D341Med (cell line): ENCODE measurements at places on chromosomes 7 and 10.

- peak; percentile 67 for DNase-seq
Measured at GRCh38 chr10:84613336-84614021, 285.1 kb downstream of the CCSER2 start.

DNA sequence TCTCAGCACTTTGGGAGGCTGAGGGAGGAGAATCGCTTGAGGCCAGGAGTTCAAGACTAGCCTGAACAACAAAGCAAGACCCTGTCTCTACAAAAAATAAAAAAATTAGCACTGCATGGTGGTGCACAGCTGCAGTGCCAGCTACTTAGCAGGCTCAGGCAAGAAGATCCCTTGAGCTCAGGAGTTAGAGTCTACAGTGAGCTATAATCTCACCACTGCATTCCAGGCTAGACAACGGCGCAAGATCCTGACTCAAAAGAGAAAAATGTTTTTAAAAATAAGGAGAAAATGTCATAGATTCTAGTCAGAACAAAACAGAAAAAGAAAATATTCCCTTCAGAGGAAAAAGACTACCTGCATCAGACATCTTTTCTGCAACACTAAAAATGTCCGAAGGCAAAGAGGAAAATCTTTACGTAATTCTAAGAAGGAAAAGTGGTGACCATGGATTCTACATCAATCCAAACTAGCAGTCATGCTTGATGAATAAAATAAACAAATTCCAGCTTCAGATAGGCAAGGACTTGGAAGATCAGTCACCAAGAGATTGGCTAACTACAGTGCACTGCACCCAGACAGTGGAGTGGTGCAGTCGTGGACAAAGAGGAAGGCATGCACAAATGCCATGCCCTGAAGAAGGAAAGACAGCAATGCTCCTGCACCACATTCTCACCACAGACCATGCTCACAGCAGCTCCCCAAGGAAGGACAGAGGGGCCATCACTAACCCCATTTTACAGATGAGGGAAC lies 54.3 kb downstream of the ERCC6 start:
- no peak for DNase-seq

DNA sequence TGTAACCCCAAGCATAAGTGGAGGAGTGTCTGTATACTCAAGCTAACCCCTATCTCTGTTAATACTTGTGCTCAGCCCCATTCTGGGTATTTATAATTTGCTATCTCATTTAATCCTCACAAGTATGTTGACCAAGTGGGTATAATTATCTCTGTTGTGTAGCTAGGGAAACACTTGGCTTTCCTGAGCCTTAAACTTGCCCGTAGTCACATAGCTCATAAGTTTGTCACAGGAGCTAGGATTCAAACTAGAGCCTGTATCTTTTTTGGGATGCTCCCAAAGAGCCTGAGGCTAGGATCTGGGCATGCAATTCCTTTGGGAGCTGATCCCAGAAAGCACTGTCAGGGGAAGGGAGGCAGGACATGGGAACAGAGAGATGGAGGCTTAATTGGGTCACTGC lies 377.4 kb downstream of the GALNT17 start:
- DNase-seq: no peak

- DNase-seq: no peak
Measured at GRCh38 chr7:158809596-158809995, 19.7 kb downstream of the ESYT2 start.

GRCh38 chr7:68524126-68524525 lies 1074.1 kb upstream of the AUTS2 start:
- no peak for DNase-seq

- no peak for DNase-seq
Measured at GRCh38 chr7:18393465-18394118, 102.0 kb upstream of the HDAC9 start.

DNA sequence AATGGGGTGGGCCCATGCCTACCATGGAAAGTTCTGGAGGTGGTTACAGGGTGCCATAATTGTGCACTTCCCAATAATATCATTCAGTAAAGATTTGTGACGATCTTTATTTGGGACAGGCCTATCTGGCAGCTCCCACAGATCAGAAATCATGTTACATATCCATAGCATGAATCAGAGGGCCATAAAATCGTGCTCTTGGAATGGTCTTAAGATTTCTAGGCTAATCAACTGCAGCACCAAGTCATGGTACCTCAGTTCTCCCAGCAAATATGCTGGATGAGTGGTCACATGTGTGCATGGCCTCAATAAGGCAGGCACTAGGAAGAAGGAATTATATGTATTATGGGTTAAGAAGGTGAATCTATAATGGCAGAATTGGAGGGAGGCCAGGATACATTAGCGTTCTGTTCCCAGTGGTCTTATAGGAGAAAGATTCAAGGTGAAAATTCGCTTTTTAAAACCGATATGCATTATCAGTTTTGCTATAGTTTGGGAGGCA lies 134.7 kb downstream of the NRP1 start:
- DNase-seq: no peak

DNA sequence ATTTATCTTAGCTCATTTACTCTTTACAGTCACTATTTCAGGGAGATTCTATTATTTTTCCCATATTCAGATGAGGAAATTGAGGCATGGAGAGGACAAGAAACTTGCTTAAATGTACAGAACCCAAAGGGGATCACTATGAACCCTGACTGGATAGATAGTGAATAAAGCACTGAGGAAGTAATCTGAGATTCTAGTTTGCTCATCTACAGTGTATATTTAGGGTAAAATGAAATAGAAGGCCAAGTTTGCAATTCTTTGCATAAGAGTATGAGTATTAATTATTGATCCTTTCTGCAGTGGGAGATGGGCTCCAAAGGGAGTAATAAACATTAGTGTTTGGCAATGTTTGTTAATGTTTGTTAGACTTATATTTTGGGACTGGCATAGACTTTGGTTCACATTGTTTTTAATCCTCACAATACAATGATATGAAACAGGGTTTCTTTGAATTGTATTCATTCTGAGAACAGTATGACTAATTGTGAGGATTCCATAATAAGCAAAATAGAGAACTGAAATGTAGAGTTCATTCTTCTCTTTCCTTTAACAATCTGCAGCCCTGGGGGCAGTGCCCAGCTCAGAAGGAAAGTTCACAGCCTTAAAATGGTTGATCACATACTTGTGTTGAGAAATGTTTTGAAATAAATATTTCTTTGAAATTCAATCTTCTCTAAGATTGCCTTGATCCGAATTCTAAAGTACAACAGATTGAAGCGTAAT lies 131.0 kb upstream of the ZNF804B start:
- no peak for DNase-seq

DNA sequence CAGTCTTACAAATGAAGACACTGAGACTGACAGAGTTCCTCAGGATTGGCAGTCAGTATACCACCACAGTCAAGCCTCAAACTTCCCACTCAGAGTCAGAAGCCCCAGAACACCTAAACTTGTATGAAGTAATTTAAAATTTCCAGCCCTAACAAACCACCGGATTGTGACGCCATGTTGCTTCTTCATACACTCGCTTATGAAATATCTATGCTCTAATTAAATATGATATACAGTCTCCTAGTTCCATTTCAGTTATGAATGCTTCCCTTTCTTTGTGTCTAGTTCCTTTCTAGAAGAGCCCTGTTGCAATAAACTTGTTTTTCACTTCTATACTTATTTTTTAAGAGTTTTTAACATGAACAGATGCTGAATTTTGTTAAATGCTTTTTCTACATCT lies 172.0 kb upstream of the NOBOX start:
- no peak for DNase-seq

DNA sequence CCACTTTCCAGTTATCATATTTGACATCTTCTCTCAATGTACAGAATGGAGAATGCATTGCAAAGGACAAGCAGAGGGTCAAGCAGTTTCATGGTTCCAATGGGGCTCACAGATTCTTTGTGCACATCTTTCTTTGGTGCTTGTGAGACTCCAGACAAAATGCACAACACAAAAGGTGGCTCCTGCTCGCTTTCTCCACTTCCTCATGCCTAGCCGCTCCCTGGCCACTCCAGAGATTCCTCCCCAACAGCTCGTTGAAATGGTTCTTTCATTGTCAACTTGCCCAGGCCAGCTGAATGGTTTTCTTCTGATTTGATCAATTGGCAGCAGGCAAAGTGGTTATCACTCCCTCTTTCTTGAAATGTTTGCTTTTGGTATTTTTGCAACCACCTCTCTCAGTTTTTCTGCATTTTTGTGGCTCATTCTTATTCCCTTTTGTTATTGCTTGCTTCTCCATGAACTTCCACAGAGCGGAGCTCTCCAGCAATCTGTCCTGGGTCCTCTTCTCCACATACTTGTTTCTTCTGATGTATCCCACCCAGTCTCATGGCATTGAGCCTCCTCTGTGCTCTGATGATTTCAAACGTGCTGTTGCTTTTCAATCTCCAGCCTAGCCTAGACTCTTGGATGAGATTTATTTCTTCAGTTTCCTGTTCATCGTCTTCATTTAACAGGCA lies 507.8 kb upstream of the MKI67 start:
- no peak for DNase-seq

DNA sequence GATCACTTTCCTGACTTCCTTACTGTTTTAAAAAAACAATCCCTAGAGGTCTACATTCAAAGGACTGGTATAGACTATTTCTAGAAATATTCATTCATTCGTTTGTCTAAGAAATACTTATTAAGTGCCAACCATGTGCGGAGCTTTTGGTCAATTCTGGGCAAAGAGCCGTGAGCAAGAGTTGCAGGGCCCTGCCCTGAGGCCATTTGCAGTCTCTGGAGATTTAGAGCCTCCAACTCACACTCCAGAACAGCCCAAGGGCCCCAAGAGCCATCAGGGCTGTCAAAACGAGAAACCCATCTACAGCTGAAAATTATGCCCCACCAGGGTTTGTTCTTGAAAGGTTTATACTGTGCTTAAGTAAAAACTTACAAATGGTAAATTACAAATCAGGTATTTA lies 16.2 kb downstream of the WDR91 start:
- DNase-seq: no peak

DNA sequence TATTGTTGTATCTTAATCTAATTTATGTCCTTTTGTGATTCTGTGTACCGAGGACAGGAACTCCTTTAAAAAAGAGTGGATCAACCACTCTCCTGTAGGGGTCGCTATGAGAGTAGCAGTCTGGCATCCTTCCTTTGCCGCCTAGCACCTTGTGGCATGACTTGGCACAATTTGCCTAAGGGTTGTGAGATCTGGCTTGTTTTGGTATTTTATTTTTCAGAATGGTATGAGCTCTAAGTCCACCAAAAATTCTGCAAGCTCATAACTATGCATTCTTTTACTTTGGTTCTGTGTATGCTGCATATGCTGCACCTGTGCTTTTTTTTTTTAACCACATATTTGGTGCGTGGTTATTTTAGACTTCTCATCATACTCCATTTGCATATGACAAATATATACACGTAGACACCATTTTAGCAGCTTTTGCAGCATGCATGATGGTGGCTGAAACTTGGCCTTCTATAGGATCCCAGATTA lies 112.8 kb downstream of the CDK14 start:
- DNase-seq: peak; percentile 70

DNA sequence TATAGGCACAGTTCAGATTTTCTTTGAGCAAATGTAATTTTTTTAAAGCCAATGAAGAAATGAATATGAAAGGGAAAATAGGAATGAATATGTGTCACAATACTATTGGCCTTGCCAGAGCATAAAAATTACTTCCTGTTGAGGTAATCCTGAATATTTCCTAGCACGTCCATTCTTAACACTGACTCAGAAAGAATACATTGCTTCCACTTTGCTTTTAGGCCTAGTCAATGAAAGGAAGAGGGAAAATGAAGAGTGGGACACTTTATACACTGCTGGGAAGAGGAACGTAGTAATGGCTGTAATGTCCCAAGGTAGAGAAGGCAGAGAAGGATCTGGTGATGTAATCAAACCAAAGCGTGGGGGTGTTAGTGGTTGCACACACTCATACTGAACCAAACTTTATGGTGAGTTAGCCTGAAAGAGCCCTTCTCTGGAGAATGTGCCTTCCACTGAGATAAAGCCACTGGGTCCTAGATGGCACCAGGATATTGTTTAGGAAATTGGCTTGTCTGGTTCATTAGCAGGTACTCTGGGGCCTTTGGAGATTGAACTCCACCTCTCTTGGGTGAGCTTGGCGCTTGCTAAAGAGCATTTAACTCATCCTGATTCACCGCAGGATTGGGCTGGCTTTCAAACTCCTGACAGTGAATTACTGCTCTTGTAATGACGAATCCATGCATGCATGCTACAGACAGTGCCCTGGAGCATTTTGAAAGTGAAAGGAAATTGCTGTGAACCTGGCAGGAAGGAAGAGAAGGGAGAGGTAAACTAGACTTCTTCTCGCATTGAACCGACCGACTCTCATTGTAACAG lies 254.9 kb downstream of the KIAA1217 start:
- no peak for DNase-seq

GRCh38 chr7:2038931-2039728 lies 193.6 kb downstream of the MAD1L1 start:
- DNase-seq: no peak

DNA sequence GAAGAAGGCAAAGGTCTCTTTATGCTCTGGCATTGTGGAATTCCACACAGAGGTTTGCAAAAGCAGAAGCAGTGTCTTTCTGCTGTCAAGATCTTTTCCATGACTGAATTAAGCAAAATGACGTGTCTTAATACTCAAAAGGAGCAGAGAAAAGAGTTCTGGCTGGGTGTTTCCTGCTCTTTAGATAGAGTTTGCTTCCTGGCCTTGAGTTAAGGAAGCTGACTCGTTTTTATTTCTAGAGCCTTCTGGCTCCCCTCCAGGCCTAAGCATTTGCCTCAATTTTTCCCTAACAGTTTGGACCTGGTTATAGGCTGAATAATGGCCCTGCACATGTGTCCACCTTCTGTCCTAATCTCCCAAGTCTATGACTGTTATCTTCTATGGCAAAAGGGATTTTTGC lies 21.6 kb downstream of the TAS2R41 start:
- DNase-seq: no peak

DNA sequence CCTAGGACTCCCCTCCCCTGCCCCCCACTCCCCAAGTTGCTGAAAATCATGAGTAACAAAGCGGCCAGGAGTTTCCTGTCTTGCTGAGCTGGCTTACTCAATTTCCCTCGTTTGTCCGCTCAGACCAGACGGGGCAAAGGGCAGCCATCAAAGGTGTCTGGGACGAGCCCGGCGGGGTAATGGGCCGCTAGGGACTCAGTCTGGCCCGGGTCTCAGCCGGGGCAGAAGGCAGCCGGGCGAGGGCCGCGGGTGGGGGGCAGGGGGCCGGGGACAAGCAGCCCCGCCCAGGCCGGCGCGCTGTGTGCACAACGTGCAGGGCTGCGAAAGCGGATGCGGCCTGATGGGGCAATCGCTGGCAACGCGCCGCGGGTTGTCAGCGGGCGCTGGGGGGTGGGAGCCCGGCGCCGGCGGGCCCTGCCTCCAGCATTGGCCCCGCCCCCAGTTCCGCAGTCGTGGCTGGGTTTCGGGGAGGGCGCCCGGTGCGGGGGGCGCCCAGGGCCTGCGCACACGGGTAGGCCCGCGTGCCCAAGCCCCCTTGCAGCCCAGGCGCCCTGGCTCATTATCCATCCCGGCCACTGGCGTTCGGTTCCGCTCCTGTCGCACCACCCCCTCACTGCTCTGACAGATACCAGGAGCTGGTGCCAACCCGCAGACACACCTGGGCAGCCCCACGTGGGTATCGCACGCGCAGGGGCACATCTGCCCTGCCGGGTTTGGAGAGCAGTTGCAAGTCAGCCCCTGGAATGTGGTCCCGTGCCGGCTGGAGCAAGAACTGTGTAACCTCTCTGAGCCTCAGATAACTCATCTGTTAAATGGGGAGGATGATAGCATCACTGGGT lies 35.1 kb downstream of the DNAJB12 start:
- peak; percentile 86 for DNase-seq
